ENCODE measurements at places on chromosomes 11 and 22.

- DNase-seq = no peak
Observed at GRCh38 chr11:2461253-2461955, 16.6 kb downstream of the KCNQ1 start.

DNA sequence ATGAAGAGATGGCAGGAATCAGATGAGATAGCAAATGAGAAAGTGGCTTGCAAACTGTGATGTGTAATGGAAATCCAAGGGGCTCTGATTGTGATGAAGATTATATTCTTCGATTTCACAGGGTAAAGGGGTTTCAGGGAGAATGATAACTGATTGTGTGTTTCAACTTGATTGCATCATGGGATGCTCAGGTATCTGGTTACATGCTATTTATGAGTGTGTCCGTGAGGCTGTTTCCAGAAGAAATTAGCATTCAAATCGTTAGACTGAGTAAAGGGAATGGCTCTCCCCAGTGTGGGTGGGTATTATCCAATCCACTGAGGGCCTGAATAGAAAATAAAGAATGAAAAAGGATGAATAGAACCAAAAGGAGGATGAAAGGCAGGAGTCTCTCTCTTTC is 278.7 kb upstream of the LARGE1 start:
- DNase-seq = no peak

DNA sequence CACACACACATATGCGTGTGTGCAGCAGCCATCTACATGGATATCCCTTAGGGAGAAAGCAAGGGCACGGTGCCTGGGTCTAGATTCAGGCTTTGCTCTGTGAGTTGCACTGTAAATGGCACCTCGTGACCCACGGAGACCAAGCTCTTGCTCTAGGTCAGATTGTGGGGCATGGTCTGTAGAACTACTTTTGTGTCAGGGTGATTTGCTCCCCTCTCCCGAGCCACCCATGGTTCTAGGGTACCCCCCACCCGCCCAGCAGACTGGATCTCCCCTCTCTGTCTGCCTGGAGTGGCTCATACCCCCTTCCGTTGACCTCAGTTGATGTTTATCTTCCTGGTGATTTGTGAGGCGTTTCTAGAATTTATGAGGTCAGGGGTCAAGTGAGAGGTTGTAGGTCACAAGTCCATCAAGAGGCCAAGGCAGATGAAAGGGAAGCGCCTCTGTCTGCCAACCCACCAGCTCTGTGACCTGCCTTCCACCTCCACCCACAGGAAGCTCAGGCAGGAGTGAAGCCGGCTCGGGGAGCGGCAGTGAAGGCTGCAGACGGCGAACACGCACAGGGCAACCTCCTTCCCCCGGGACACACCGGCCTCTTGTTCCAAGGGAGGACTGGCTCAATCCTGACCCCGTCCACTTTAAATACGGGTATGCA is 76.2 kb upstream of the TTLL12 start:
- peak; percentile 12 for DNase-seq

GRCh38 chr22:17964643-17965042 is 59.7 kb downstream of the MICAL3 start:
- no peak for DNase-seq

GRCh38 chr22:49487950-49488349 is 339.7 kb downstream of the BRD1 start:
- no peak for DNase-seq

- no peak for DNase-seq
Observed at GRCh38 chr11:2582946-2583604, 116.7 kb downstream of the KCNQ1OT1 start.

DNA sequence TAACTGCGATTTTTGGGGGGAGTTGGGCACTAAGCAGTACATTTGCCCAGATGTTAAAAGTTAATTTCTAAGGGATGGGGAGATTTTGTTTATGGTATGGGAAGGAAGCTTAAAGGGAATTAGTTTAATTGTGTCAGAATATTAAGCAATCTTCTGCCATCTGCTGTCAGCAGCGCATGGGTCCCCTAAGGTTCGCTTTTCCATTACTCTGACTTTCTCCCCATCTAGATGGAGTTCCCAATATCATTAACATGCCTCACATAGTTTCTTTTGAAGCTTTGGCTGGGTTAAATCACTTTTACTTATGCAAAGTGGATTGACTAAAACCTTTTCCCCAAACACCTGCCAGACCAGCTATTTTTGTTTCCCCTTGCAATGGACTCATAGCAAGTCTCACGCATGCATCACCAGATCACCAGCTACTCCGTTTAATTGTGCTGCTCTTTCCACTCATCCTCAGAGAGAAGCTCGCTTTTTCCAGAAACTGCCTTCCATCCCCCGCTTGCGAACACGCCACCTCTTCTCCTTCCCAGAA is 172.7 kb downstream of the FAT3 start:
- no peak for DNase-seq

DNA sequence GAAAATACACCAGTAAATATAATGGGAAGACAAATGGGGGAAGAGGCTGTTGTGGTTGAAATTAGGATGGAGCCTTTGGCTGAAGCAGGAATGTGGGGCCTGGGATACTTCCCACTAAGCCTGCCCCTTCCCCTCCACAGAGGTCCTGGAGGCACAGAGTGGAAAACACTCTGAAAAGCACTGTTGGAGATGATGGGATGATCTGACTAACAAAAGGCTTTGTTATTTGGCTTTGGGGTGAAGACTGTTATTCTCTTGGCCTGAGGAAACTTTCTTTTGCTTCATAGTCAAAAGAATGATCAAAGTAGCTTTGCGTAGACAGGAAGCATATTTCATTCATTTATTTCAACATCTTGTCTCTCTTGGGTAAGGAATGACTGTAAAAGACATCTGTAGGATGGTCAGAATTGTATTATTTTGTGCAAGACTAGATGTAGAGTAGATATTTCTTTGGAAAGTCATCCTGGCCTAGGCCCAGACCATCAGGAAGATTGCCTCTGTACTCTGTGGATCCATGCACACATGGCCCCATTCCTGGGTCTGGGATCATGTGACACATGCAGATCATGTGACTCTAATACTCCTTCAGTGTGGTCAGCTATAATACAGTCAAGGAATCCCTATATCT is 111.4 kb downstream of the SPON1 start:
- DNase-seq = no peak

DNA sequence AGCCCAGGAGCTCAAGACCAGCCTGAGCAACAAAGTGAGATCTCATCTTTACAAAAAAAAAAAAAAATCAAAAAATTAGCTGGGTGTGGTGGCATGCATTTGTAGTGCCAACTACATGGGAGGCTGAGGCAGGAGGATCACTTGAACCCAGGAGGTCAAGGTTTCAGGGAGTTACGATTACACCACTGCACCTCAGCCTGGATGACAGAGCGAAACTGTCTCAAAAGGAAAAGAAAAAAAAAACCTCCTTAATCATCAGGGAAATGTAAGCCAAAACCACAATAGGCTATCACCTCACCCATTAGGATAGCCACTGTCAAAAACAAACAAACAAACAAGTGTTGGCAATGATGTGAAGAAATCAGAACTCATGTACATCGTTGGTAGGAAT is 13.4 kb downstream of the DGCR2 start:
- DNase-seq = no peak

- DNase-seq = no peak
Observed at GRCh38 chr22:18147791-18148190, 2.2 kb upstream of the USP18 start.

GRCh38 chr22:40594924-40595323 is 41.6 kb downstream of the MRTFA start:
- no peak for DNase-seq

DNA sequence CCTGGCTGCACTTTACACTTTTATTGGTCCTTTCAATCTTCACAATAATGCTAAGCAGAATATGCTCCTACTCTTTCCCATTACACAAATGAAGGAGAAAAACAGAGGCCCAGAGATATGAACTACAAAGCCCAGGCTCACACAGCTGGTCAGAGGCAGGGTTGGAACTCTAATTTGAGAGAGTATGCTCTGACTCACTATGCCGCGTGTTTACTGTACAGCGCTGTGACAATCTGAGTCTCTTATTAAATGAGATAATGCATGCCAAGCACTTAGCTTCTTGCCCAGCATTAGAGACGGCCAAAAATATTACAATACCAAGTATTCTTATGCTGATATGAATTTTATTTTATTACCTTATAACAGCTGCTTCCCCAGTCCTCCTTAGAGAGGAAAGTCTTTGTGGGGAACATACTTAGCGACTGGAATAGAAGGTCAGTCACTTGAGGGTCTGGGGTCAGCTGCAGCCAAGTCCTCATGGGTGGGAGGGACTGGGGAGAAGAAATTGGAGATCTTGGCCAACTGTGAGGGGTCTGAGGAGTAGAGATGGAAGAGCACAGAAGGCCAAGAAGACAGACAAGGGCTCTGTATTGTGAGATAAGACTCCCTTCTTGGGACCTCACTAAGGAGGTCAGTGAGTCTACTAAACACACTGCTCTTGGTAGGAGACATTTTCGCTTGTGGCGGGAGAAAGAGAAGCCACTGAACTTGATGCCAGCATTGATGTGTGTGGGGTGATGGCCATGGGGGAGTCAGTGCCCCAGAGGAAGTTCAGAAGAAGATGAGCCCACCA is 150.8 kb upstream of the TIMP3 start:
- no peak for DNase-seq

DNA sequence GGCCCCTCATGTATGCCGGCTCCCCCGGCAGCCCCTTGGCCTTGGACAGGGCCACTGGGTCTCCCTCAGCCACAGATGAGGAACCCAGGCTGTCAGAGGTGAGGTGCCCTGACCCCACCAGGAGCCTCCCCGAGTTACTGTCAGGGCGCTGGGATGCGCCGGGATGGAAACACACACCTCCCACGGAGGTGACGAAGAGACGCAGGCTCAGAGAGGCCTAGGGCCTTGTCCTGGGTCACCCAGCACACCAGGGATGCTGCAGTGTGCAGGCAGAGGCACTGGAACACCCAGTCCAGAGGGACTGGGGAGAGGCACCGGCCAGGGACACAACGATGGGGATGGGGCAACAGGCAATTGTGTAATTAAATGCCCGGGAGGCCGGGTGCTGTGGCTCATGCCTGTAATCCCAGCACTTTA is 81.2 kb upstream of the PRR5 start:
- no peak for DNase-seq

- no peak for DNase-seq
Observed at GRCh38 chr11:46718155-46719019, 626 bp upstream of the F2 start.

- no peak for DNase-seq
Observed at GRCh38 chr11:69058511-69059270, 10.0 kb downstream of the TPCN2 start.

DNA sequence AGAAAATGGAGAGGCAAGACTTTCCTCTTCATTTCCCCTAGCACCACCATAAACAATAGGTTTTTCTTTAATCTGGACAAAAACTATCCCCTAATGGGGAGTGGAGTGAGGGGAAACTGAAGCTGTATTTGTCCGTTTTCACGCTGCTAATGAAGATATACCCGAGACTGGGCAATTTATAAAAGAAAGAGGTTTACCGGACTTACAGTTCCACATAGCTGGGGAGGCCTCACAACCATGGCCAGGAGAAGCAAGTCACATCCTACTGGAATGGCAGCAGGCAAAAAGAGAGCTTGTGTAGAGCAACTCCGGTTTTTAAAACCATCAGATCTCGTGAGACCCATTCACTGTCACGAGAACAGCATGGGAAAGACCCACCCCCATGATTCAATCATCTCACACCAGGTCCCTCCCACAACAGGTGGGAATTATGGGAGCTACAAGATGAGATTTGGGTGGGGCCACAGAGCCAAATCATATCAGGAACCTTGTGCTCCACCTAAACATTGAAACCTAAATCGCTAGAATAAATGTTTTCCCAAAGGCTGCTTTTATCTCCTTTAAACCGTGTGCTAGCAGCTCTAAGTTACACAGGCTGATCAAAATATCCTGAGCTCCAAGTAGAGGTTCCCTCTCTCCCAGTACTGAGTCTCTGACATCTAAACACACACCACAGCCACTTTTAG is 4.3 kb downstream of the UBQLN3 start:
- no peak for DNase-seq

DNA sequence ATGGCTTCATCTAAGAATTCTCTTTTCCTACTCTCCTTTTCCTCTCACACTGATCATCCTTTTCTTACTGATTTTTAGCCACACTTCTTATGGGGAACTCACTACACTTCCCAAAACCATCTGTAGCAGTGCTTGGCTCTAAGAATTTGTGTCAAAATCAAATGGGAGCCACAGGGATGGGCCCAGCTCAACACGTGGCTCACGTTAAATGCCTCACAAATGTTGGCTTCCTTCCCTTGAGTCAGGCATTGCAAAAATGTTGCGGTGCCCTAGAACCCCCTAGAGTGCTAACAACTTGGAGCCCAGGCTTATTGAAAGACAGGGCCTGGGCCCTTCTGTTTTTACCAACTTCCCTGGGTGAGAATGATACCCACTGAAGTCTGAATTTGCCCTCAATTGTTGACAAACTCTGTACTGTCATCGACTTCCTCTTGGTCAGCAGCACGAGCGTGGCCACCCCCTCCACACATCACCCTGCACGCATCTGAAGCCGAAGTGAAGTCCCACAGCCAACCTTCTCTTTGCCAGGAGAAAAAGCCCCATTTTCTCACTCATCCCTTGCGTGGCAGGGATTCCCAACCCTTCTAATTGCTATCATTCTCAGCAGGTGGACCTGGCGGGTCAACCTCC is 69.7 kb downstream of the ELFN2 start:
- no peak for DNase-seq

DNA sequence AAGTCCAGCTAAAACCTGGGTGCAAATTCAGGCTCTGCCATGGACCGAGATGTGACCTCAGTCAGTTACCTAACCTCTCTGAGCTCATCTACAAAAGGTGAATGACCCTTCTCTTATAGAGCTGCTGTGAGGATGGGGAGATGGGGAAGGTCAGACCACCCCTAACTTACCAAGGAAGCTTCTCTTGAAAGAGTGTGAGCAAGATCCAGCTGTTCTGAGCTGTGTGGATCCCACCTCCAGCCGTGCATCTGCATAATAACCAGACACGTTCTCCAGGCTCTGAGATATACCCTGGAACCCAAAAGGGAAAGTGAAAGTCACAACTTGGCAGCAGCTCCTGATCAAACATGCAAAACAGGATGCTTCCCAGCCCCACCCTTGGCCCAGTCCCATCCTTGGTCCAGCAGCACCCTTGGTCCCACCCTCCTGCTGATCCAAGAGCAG is at the start of gene APOL3:
TSS of gene APOL3 (minus strand) at position 257 of the 444 bp plus-strand sequence. CDS start 11,700 bp downstream, outside the sequence.
- no peak for DNase-seq

GRCh38 chr22:46067159-46068111 is 82.9 kb upstream of the PPARA start:
- DNase-seq = no peak

GRCh38 chr11:19160847-19161246 is 40.9 kb downstream of the CSRP3 start:
- no peak for DNase-seq

DNA sequence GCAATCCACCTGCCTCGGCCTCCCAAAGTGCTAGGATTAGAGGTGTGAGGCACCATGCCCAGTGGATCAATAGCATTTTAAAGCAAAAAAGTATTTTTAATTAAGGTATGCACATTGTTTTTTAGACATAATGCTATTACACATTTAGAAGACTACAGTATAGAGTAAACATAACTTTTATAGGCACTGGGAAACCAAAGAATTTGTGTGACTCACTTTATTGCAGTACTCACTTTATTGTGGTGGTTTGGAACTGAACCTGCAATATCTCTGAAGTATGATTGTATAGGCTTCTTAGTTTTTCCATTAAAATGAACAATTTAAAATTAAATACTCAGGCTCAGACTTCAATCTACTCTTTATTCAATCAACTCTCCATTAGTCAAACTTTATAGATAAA is 17.5 kb upstream of the CD3E start:
- DNase-seq = no peak

All from stimulated activated CD4-positive, alpha-beta T cell treated with anti-CD3 and anti-CD28 coated beads, TNF-alpha, amount 100 ng/mL, for 1 hour (primary cell).